Upper lobe of right lung (tissue), 1 donor: ENCODE measurements at places on chromosomes 5 and 9. TPM values are rescaled to one million over a fixed set of nuclear protein-coding genes. Genes with fewer than 3 reads are reported as not detected.

Gene MARVELD2
- 32.4 TPM for total RNA-seq

- no peak for DNase-seq
Measured at GRCh38 chr9:7259544-7260241, 501.9 kb downstream of the KDM4C start.

- DNase-seq = no peak
Measured at GRCh38 chr5:173693670-173694069, 77.2 kb upstream of the BOD1 start.

DNA sequence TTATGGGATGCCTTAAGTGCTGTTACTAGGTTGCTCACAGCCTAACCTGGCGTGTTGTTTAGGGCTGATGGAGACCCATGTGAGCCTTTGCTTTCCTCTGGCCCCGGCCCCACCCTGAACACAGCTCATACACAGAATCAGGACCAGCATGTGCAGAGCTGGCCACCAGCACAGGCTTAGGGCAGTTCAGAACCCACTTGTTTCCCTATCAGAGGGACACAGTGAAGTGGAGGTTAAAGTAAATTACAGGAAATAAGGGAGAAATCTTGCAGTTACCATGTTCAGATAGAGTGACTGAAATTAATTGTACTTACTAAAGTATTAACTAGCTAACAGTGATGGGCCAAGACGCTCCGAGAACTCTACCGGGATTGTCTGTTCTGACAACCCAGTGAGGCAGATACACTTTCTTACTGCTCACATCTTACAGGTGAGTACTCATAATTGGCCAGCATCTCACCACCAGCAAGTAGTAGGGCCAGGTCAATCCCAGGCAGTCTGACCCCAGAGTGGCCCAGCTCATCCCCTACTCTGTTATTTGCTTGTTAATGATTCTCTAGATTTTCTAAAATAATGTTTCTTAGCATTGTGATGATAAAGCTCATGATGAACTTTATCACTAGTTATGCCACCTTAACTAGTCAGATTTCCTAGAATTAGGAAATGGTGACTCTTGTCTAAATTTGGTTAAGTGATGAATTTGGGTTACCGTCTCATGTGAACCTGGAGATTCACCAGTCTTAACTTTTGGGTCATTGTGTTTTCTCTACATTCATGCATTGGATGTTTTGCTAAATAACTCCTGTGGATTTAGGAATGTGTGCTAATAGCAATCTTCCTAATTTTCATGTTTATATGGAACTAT, 15.4 kb downstream of the CCT5 start:
- DNase-seq = no peak

GRCh38 chr9:125515983-125516940, 190.7 kb downstream of the MAPKAP1 start:
- DNase-seq = no peak

DNA sequence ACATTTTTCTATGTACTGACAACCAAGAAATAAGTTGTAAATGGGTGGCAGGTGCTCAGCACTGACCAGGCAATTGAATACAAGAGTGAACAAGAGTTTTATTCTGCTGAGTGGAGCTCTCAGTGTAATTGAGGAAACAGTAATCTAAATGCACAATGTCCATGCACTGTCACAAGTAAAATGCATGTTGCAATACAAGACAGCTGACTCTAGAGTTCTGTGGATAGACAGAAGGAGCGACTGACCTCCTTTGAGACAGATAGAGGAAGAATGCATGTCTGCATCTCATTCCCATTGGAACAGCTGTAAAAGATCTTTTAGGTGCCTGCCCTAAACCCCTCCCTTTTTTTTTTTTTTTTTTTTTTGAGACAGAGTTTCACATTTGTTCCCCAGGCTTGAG, 299.0 kb downstream of the FBXL7 start:
- no peak for DNase-seq

- no peak for DNase-seq
Measured at GRCh38 chr9:75061169-75061568, 26.8 kb downstream of the NMRK1 start.
